ENCODE measurements at places on chromosomes 6 and 20.

- DNase-seq, result no peak
These were observed 77.6 kb upstream of the RGS17 start for GRCh38 chr6:153208706-153209105.

- peak; percentile 49 for DNase-seq
These were observed 193.0 kb downstream of the ZFAND3 start for GRCh38 chr6:38012573-38012972.

GRCh38 chr6:157651731-157652490 is 171.1 kb upstream of the SNX9 start:
- no peak for DNase-seq

- DNase-seq, result no peak
These were observed 62.3 kb downstream of the ADGRB3 start for GRCh38 chr6:68697394-68697793.

DNA sequence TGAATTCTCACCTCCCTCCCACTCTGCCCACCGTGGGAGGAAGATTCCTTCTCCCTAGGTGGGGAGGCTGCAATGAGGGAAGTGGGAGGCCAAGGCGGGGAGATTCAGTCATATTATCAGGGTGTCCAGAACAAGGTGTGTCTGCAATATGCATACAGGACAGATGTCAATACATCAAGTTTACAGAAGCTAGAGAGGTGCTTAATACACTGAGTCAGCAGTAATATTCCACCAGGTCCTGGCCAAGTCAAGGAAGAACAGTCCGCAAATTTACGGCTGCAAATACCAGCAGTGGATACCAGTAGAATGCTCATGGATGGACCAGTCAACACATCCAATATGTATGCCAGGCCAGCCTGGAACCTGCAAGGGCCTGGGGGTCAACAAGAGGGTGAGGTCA is 119.0 kb downstream of the MCHR2 start:
- DNase-seq, result no peak

DNA sequence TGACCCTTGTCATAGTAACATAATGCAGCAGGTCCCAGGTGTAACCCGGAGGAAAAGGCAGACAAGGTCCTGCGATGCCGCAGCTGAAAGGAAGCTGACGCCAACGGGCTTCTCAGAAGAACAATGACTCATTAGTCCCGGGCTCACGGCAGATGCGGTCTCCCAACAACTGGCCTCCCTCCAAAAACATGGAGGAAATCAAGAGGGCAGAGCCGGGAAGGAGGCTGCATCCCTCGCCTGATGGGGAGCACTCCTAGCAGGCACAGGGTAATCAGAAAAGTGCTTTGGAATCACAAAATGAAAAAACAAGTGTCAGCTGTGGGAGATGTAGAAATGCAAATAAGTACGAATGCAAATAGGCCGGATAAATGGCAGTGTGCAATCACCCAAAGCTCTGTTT is 165.2 kb upstream of the AGPAT4 start:
- DNase-seq, result peak; percentile 89

DNA sequence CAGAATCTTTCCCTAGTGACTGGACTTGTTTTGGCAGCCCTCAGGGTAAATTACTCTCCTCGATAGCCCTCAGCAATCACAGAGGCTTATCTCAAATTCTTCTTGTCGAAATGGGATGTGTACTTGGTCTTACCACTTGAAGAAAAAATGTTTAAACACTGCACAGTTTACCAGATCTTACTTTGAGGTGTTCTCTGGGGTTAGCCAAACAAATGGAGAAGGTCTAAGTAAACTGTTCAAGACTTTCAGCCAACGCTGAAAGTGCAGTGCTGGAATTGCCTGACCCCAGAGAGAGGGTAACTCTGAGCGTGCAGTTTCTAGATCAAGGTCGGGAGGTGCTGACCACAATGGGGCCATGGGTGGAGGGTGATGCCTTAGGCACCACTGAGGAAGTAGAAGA is 39.2 kb downstream of the MYLIP start:
- no peak for DNase-seq

Measured in fibroblast of skin of right quadriceps (primary cell).